ENCODE measurements at places on chromosomes 3 and 15. TPM values are rescaled to one million over a fixed set of nuclear protein-coding genes. Genes with fewer than 3 reads are reported as not detected.

ZBED2 gene
- 0.26 TPM for polyA plus RNA-seq

DAG1 gene
- polyA plus RNA-seq: 120 TPM

- DNase-seq: no peak
Measured at GRCh38 chr3:46599590-46599989, 12.7 kb upstream of the FAM240A start.

GRCh38 chr15:82944821-82945220, 7.7 kb downstream of the HOMER2 start:
- peak; percentile 59 for DNase-seq

- DNase-seq: no peak
Measured at GRCh38 chr15:60208709-60209108, 189.1 kb downstream of the ANXA2 start.

- no peak for DNase-seq
Measured at GRCh38 chr15:98610991-98611390, 37.3 kb upstream of the IGF1R start.
